Thoracic aorta (tissue), 2 donors: ENCODE measurements at places on chromosomes 1 and 21. TPM values are rescaled to one million over a fixed set of nuclear protein-coding genes. Genes with fewer than 3 reads are reported as not detected.

CCDC181 gene
- 0.54 TPM for total RNA-seq

WNT3A gene
- not detected for total RNA-seq

CHIA gene
- not detected for total RNA-seq

DNA sequence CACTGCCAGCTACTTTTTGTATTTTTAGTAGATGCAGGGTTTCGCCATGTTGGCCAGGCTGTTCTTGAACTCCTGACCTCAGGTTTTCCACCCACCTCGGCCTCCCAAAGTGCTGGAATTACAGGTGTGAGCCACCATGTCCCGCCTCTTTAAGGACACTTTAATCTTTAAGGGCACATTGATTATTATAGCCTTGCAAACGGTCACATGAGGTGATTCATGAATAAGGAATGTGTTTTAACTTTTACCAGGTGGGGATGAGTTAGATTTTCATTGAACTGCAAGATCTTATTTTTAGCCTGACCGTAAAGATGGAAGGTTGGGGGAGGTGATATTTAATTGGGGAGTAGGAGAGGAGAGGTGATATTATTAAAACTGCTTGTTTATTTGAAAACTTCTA lies 61.9 kb downstream of the TBCE start:
- DNase-seq, result no peak

- no peak for DNase-seq
Measured at GRCh38 chr1:160643138-160643537, 3.7 kb downstream of the SLAMF1 start.

MAP10 gene
- total RNA-seq, result 2.4 TPM

PTPN22 gene
- 8.1 TPM for total RNA-seq

ARMH1 gene
- total RNA-seq, result 0.81 TPM

CYP4X1 gene
- 29.6 TPM for total RNA-seq

ZNF670 gene
- 1.1 TPM for total RNA-seq

NAXE gene
- total RNA-seq, result 38.3 TPM

CRYZL1 gene
- total RNA-seq, result 26.8 TPM

DNA sequence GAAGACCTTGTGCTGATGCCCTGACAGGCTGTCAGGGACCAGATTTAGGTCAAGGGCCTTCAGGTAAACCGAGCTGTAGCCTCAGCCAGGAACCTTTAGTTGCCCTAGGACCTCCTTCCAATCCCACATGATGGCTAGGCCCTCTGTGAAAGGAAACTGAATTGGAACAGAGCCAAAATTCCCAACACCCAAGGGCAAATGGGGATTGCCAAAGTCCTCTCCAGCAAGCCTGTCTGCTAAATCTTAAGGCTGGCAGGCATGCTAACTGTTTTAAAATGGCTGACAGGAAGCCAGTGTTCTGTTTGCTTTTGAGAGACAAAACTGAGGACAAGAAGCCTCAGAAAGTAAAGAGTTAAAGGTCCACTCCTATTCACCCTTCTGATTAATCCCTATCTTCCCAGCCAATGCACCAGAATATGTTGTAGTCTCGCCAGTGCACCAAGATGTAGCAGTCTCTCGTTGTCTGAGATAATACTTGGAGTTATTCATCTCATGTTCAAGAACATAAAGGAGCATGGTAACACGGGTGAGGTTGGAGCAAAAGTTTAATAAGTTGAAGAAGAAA lies 35.1 kb downstream of the MSTO1 start:
- DNase-seq, result no peak
